Right lung (tissue), 10 donors: ENCODE measurements at places on chromosomes 4 and X. TPM values are rescaled to one million over a fixed set of nuclear protein-coding genes. Genes with fewer than 3 reads are reported as not detected.

SLC49A3 gene
- 6.4 TPM for polyA plus RNA-seq

RGN gene
- polyA plus RNA-seq: 14.9 TPM

DNA sequence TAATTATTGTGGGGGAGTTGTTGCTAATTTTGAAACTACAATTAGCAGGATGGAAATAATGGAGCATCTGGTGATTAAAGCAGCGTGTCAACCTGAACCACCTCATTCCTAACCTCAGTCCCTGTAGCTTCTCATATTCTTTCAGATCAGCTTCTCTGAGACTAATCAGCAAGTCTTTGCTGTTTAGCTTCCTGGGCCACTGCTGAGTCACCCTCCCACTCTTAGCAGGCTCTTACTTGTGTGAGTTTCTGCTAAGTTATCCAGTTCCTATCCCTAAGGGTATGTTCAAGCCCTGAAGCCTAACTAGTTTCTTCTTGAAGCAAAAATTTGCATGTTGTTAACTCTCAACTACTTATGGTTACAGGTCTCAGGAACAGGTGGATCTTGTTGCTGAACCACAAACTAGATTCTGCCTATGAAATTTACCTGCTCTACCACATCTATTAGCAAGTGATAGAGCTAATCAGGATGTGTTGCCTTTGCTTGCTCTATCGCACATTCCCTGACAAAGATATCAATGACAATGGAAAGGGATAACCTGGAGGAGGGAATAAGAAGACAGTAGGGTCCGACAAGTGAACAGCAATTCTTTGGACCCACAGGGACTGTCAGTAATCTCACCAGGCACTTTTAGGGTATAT lies 134.2 kb downstream of the EIF4E start:
- DNase-seq: no peak

DNA sequence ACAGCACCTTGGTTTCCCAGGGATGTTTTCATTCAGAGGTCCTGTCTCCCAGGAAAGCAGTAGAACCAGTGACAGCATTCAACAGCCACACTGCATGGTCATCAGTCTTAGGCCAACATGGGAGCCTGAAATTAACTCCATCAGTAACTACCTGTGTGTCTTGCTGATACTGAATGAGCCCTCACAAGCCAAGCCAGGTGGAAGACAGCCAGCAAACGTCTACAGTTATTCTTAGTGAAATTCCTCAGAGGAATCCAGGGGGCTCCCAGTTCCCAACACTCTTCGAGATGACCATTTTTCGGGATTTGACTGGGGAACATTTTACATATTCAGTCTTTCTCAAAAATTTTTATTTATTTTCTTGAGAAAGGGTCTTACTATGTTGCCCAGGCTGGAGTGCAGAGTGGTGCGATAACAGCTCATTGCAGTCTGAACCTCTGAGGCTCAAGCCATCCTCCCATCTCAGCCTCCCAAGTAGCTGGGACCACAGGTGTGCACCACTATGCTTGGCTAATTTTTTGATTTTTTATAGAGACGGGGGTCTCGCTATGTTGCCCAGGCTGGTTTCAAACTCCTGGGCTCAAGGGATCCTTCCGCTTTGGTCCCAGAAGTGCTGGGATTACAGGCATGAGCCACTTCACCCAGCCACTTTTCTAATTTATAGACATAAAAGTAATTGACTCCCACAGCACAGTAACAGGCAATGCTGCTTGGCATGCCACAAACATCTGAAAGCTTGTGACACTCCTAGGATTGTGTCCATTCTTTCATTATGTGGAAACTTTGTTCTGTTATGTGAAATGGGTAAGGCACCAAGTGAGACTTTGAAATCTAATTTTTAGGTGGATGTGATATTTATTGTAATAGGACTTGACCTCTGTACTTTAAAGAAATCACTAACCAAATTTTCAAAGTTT lies 116.9 kb downstream of the SOWAHB start:
- no peak for DNase-seq

- DNase-seq: no peak
These were observed 74.7 kb downstream of the CHRNA9 start for GRCh38 chr4:40409835-40410234.

- no peak for DNase-seq
These were observed 9.9 kb downstream of the NSG1 start for GRCh38 chr4:4396628-4397440.

DNA sequence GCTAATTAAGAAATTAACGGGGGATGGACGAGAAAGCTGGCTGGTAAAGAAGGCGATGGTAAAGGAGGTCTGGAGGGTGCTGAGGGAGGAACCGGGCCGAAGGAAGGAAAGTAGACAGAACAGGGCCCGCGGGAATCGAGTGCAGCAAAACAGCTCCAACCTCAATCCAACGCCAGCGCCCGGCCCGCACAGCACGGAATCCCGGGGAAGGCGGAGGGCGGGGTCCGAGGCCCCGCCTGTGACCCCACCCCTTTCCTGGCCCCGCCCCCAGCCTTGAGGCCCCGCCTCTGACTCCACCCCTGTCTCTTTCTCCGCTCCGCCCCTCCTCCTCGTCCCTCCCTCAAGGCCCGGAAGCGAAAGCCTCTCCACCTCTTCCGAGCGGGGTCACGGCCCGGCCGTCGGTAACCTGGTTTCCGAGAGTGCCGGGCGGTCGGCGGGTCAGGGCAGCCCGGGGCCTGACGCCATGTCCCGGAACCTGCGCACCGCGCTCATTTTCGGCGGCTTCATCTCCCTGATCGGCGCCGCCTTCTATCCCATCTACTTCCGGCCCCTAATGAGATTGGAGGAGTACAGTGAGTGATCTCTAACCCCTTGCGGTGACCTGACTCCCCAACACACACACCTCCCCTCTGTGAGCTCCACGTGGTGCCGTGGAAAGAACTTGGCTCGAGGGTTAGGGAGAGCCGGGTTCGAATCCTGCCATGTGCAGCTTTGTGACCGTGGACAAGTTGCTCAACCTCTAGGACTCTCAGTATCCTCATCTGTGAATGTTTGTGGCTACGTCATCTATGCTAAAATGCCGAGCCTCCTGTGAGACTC lies at the start of gene SMIM20:
SMIM20 (plus strand) TSS at position 370 of the 819 bp plus-strand sequence; CDS start at position 464, 94 bp downstream.
- peak; percentile 89 for DNase-seq

GRCh38 chr4:117821834-117822233 lies 212.5 kb upstream of the NDST3 start:
- DNase-seq: no peak

DNA sequence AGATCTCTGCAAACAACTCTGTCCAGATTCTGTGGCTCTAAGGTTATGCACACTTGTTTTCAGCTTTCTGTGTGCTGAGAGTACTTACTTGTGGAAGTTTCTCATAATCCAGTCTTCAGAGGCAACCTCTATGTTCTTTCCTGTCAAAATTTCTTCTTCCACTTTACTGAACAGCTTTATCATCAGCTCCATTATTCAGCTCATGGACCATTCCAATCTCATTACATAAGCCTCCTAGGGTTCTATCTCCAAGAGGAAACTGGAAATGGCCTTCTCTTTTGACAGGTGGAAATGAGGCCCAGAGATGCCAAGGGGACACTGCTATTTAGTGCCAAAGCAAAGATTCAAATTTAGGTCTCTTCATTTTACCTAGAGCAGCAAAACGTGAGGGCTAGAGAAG lies 61.3 kb downstream of the CHRDL1 start:
- no peak for DNase-seq

DNA sequence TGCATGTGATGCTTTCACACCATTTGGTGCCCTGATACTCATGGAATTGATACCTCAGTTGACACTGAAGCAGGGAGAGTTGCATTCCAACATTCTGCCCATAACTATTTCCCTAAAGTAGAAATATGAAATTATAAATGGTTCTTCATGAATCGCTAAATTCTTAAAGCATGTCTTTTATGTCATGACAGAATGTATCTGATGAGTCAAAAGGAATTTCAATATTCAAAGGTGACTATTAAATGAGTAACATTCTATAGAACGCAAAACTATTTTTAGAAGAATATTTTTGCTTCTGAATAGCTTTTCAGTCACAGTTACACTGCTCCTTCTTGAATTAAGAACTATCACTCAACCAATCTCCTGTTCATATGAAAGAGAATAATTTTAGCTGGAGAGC lies 152.8 kb downstream of the ADGRA3 start:
- DNase-seq: no peak

GRCh38 chr4:138696058-138696457 lies 319.5 kb upstream of the NOCT start:
- DNase-seq: no peak

DNA sequence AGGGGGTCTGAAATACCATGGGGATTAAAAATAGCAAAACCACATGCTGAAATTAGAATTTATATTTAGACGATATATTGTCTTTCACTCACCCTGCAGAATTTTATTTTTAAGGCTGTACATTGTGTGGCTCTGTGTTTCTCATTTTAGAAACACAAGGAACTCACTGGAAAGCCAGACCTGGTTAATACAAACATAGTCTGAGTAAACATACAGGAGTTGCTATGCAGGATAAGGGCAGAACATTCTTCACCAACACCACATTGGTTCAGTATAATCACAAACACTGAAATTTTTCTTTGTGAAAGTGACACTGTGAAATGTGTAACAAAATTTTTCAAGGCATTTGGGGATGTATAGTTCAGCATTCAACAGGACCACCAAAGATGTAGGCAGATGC lies 115.5 kb downstream of the ARX start:
- DNase-seq: no peak

DNA sequence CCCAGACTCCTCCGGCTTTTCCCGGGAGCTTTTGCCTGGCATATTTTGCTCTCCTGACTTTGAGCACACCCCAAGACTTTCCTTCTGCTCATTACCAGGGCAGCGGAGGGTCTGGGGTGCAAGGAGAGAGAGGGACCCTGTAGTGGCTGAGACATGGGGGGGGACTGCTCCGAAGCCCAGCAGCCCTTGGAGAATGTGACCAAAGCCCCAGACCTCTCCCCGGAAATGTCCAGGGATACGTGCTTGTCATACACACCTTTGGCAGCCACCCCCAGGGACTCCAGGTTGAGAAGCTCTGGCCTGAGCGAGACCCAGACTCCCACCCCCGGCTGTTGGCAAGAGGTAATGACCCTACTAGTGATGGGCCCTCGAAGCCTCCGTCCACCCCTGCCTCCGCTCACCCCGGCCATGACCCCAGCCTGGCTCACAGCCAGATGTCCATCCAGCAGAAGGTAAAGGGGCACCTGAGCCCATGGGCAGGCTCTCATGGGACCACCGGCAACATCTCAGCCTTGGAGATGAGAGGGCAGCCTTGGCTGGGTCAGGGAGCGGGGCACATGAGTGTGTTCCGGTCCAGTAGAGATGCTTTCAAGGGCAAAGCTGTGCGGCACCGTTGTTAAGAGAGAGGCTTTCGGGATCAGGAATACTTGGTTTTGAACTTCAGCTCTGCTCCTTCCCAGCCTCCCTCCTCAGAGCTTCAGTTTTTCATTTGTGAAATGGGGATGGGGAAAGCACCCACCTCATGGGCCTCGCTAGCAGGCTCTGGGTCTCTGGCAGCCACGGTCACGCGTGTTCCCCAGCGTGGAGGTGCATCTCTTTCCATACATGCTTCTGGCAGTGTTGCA lies 2.0 kb downstream of the PSAPL1 start:
- no peak for DNase-seq

GRCh38 chr4:122142687-122143086 lies 9.4 kb upstream of the BLTP1 start:
- DNase-seq: no peak
